ENCODE measurements at places on chromosomes 1 and 21. TPM values are rescaled to one million over a fixed set of nuclear protein-coding genes. Genes with fewer than 3 reads are reported as not detected.

GRCh38 chr1:36609241-36610027 lies 126.7 kb upstream of the CSF3R start:
- peaks cover 26% of the 10 kb centered on the region for H3K4me1 ChIP-seq
- no peaks in the 10 kb centered on the region for H3K36me3 ChIP-seq

DNA sequence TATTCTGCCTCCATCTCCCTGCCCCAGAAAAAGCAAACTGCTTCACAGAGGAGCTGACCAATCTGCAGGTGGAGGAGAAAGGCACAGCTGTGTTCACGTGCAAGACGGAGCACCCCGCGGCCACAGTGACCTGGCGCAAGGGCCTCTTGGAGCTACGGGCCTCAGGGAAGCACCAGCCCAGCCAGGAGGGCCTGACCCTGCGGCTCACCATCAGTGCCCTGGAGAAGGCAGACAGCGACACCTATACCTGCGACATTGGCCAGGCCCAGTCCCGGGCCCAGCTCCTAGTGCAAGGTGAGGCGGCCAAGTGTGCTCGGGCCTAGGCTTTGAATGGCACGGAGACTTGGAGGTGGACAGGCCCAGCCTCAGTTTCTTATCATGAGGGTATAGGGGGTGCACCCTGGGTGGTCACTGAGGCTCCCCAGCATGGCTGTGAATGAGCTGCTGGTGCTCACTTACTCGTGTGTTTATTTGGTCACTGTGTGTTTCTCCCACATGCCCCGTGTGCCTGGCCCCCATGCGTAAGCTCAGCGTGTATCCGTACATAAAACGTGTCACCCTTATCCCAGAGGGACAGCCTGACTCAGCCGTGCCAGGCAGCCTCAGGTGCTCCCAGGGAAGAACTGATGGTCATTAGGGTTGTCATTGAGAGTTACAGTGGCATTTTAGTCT lies 75.8 kb downstream of the OBSCN start:
- no peak overlapping the region for H3K27ac ChIP-seq
- no peak overlapping the region for H3K4me3 ChIP-seq
- no peaks in the 10 kb centered on the region for H3K36me3 ChIP-seq

- H3K36me3 ChIP-seq, result no peaks in the 10 kb centered on the region
- DNase-seq, result no peak
- H3K4me1 ChIP-seq, result no peaks in the 10 kb centered on the region
- no peak overlapping the region for H3K27ac ChIP-seq
- no peaks in the 10 kb centered on the region for H3K27me3 ChIP-seq
- no peak overlapping the region for H3K4me3 ChIP-seq
Observed at GRCh38 chr21:24224422-24224821, 1382.9 kb downstream of the MRPL39 start.

- peaks cover 31% of the 10 kb centered on the region for H3K4me1 ChIP-seq
- no peaks in the 10 kb centered on the region for H3K27me3 ChIP-seq
- peak overlapping the region; percentile 76 for H3K4me3 ChIP-seq
- peaks cover 6% of the 10 kb centered on the region for H3K36me3 ChIP-seq
Observed at GRCh38 chr1:28236656-28237322, 865 bp downstream of the ATP5IF1 start.

DNA sequence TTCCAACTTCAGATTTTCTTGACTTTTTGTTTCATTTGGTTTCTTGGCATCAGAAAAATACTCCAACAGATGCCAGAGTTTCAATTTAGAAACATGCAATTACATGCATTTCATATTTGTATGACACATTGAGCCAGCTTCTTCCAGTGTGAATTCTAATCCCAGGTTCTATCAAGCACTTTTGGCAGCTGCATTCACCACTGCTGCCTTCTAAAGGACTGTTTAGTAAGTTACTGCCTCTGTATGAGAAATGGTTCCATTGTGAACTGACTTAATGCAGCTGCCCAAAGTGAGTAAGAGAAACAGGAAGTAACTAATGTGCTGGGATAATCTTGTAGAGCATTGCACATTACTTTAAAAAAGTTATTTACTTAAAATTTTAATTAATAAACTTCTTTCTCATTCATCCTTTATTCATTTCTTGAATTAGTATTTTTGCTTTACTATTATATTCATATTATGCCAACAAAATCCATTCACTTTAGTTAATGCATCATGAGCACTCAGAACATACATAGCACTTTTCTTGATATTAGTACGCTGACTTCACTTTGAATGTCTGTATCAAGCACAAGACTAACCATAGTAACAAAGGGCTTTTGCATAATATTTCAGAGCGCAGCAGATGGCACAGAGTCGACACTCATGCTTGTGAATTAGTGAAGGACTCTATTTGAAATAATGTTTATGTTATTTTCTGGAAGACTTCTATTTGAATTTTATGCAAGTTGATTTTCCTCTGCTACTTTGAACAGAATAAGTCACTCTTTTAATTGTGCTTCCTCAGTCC lies 9.8 kb downstream of the RGS18 start:
- no peaks in the 10 kb centered on the region for H3K36me3 ChIP-seq
- H3K4me3 ChIP-seq, result no peak overlapping the region
- no peaks in the 10 kb centered on the region for H3K27me3 ChIP-seq
- DNase-seq, result no peak

DNA sequence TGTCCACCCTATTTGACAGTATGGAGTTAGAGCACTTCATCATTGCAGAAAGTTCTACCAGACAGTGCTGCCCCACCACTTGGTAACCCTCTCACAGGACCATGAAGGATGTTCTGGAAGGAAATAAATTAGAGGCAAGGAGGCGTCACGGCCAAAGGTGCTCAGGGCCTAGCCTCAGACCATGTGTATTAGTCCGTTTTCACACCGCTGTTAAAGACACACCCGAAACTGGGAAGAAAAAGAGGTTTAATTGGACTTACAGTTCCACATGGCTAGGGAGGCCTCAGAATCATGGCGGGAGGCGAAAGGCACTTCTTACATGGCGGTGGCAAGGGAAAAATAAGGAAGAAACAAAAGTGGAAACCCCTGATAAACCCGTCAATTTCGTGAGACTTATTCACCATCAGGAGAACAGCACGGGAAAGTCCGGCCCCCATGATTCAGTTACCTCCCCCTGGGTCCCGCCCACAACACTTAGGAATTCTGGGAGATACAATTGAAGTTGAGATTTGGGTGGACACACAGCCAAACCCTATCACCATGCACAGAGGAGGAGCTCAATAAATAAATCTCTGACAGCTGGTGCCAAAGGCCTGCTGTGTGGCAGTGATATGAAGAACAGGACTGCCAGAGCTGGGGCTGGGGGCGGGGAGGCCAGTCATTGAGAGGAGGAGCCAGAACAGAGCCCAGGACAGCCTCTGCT lies 75.8 kb downstream of the FHAD1 start:
- H3K4me1 ChIP-seq, result peaks cover 10% of the 10 kb centered on the region
- no peak overlapping the region for H3K4me3 ChIP-seq
- H3K27me3 ChIP-seq, result no peaks in the 10 kb centered on the region
- no peaks in the 10 kb centered on the region for H3K36me3 ChIP-seq

- H3K27me3 ChIP-seq, result no peaks in the 10 kb centered on the region
- peaks cover 6% of the 10 kb centered on the region for H3K36me3 ChIP-seq
- H3K27ac ChIP-seq, result peak overlapping the region; percentile 98
- peak overlapping the region; percentile 92 for H3K4me3 ChIP-seq
- H3K4me1 ChIP-seq, result peaks cover 5% of the 10 kb centered on the region
Observed at GRCh38 chr1:84504580-84505492, 1.4 kb upstream of the SPATA1 start.

DNA sequence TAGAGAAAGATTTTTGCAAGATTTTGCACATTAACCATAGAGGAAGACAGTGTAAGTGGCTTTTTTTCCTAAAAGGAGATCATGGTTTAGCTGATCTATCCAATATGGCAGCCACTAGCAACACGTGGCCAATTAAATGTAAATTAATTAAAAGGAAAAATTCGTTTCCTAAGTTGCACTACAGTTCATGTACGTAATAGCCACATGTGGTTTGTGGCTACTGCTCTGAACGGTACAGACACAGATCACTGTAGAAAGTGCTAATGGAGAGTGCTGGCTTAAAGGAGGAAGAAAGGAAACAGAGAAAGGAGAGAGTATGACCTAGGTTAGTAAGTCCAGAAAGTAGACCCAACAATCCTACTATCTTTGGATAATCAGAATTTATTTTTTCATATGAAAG lies 170.8 kb downstream of the SIPA1L2 start:
- H3K27ac ChIP-seq, result no peak overlapping the region
- no peaks in the 10 kb centered on the region for H3K36me3 ChIP-seq
- no peak for DNase-seq
- H3K4me3 ChIP-seq, result no peak overlapping the region
- H3K4me1 ChIP-seq, result peaks cover 4% of the 10 kb centered on the region

DNA sequence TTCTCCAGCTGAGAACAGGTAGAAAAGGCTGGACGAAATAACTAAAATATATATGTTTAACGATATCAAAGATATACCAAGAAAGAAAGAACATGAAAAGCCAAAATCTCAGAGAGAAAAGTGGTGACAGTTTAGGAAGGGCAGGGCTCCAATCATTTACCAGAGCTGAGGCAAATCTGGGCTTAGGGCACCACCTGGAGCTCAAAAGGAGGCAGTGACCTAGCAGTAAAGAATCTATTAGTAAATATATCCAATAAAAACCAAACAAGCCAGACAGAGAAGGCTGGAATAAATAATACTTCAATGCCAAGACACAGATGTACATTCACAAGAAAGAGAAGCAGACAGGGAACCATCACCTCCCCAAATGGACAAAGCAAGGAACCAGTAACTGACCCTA lies 43.5 kb downstream of the CHIA start:
- DNase-seq, result peak; percentile 85
- H3K27me3 ChIP-seq, result no peaks in the 10 kb centered on the region
- no peaks in the 10 kb centered on the region for H3K4me1 ChIP-seq
- no peak overlapping the region for H3K27ac ChIP-seq
- H3K36me3 ChIP-seq, result no peaks in the 10 kb centered on the region

DNA sequence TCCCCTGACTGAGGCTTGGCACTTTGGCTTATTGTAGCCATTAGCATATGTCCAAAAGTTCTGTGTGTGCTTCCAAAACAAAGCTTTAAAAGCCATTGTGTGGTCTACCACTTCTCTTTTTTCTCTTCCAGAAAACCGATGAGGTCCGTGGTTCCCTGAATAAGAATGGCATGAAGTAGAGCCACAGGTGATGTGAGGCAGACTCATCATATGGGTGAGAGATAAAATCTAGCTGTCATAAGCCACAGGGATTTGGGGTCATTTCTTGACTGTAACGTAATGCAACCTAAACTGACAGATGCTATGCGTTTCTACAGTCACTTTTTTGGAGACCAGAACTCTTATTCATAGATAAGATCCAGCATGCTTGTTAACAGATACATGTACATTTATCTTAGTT lies 7.0 kb upstream of the GREM2 start:
- H3K4me3 ChIP-seq, result no peak overlapping the region
- H3K36me3 ChIP-seq, result no peaks in the 10 kb centered on the region
- DNase-seq, result no peak
- H3K4me1 ChIP-seq, result no peaks in the 10 kb centered on the region
- H3K27ac ChIP-seq, result no peak overlapping the region

DNA sequence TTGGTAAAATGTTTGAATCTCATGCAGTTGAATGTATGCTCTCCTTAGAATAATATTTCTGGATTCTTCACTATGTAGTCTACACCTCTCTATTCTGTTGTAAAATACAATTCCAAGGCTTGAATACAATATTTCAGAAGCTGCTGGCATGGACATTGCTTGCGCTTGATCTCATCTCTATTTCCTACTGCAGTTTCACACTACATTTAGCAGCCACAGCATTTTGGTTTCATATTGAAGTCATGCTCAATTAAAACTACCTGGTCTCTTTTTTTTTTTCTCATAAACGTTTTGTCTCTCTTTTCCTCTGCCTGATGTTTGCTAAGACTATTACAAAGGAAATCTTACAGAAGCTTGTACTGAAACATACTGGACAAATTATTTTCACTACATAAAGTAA lies 631.0 kb upstream of the TMPRSS15 start:
- no peak for DNase-seq
- H3K36me3 ChIP-seq, result no peaks in the 10 kb centered on the region
- no peaks in the 10 kb centered on the region for H3K27me3 ChIP-seq

DNA sequence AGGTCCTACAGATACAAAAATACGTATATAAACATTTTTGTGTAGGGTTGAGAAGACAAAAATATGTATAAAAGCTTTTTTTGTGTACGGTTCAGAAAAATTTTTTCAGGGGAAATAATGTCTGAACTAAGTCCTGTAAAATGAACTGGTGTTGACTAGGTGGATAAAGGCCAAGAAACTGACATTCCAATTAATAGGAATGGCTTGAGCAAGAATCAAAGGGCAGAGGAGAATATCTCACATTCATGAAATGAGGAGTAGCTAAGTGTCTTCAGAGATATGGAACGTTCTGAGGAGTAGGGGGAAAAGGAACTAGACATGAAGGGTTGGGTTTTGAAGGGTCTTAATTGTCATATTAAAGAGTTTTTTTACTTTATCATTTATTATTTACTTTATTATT lies 231.2 kb downstream of the DENND1B start:
- H3K27me3 ChIP-seq, result no peaks in the 10 kb centered on the region
- H3K4me1 ChIP-seq, result no peaks in the 10 kb centered on the region
- H3K36me3 ChIP-seq, result peaks cover 17% of the 10 kb centered on the region
- no peak overlapping the region for H3K27ac ChIP-seq
- DNase-seq, result no peak

- H3K27me3 ChIP-seq, result no peaks in the 10 kb centered on the region
- no peak overlapping the region for H3K4me3 ChIP-seq
- no peaks in the 10 kb centered on the region for H3K36me3 ChIP-seq
- H3K27ac ChIP-seq, result no peak overlapping the region
Observed at GRCh38 chr1:184408580-184408979, 21.8 kb downstream of the C1orf21 start.

Gene LENEP
- total RNA-seq, result not detected

Gene PTGFR
- total RNA-seq, result not detected

Gene RIPPLY3
- not detected for total RNA-seq

Gene MYBPH
- total RNA-seq, result not detected

Gene MED8
- 22.0 TPM for total RNA-seq

All from natural killer cell (primary cell).